ENCODE measurements at places on chromosomes 6 and 20. TPM values are rescaled to one million over a fixed set of nuclear protein-coding genes. Genes with fewer than 3 reads are reported as not detected.

- no peak for DNase-seq
Measured at GRCh38 chr6:11538819-11539468, 1.4 kb downstream of the TMEM170B start.

- DNase-seq = peak; percentile 47
Measured at GRCh38 chr20:14142171-14142570, 146.9 kb downstream of the MACROD2 start.

Gene NCOA7
- total RNA-seq = 1.9 TPM

- DNase-seq = no peak
Measured at GRCh38 chr20:48776306-48776705, 51.5 kb downstream of the PREX1 start.

- no peak for DNase-seq
Measured at GRCh38 chr6:75155631-75156030, 50.2 kb downstream of the COL12A1 start.

GRCh38 chr20:51516855-51517254 is 25.7 kb downstream of the NFATC2 start:
- DNase-seq = no peak

GRCh38 chr20:47862574-47863240 is 77.4 kb upstream of the SULF2 start:
- DNase-seq = no peak

GRCh38 chr6:145723646-145724045 is 11.7 kb downstream of the EPM2A start:
- DNase-seq = no peak

- no peak for DNase-seq
Measured at GRCh38 chr6:138440758-138441357, 36.8 kb downstream of the HEBP2 start.

Gene SH3BGRL2
- total RNA-seq = 40.8 TPM

GRCh38 chr6:161163466-161164181 is 110.2 kb downstream of the AGPAT4 start:
- DNase-seq = no peak

DNA sequence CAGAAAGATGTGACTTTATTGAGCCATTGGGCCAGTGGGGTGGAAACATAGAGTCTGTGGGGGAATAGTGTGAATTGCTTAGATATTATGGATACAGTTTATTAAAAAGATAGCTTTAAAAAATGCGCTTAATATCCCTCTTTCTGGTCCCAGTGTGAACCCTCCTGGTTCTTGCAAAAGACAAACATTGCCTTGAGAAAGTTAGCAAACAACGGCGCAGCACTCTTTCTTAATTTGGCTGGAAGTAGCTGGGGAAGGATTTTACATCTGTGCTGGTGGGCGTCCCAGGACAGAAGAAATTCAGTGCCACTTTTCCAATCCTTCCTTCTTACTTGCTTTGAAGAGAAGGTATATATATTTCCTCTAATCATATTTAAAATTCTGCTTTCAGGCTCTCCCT is 191.4 kb upstream of the ZFP64 start:
- no peak for DNase-seq

Gene PTGIS
- 15.3 TPM for total RNA-seq

- peak; percentile 67 for DNase-seq
Measured at GRCh38 chr6:98924647-98925046, 23.1 kb downstream of the FBXL4 start.

GRCh38 chr6:29661071-29661470 is 4.2 kb downstream of the MOG start:
- DNase-seq = no peak

DNA sequence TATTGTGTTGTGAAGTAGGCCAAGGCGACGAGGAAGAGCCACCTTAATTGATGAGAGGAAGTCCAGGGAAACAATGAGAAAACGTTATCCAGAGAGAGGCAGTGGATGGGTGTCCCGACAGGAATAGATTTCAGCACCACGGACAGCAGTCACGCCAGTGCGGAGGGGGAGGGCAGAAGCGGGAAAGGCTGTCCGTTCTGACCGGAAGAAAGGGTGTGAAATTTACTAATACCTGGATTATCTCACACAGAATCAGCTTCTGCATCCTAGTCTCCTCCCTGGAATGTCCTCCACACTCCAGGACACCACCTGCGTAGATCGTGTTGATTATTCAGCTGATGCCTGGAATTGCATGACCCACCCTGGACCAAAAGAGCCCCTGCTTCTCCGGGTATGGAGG is 7.4 kb upstream of the BPIFA3 start:
- DNase-seq = no peak

GRCh38 chr6:133187657-133188453 is 53.3 kb upstream of the EYA4 start:
- DNase-seq = no peak

Gene LRP11
- total RNA-seq = 18.8 TPM

DNA sequence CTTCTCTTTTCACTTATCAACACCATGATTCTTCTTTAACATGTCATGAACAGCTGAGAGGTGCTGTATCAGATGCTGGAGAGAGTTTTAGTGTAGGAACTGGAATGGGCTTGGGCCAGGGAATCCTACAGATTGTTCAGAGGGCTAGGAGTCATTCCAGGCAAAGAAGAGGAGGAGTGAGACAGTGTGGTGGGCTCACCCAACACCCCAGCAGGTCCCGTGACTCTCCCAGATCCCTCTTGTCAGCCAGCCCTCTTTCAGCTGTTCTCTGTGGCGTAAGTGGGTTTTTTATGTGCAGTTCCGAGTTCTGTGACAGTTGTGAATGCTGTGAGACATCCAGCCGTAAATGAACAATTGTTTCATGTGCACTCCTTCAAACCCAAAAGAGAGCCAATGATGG is 31.4 kb upstream of the CEP162 start:
- DNase-seq = no peak

DNA sequence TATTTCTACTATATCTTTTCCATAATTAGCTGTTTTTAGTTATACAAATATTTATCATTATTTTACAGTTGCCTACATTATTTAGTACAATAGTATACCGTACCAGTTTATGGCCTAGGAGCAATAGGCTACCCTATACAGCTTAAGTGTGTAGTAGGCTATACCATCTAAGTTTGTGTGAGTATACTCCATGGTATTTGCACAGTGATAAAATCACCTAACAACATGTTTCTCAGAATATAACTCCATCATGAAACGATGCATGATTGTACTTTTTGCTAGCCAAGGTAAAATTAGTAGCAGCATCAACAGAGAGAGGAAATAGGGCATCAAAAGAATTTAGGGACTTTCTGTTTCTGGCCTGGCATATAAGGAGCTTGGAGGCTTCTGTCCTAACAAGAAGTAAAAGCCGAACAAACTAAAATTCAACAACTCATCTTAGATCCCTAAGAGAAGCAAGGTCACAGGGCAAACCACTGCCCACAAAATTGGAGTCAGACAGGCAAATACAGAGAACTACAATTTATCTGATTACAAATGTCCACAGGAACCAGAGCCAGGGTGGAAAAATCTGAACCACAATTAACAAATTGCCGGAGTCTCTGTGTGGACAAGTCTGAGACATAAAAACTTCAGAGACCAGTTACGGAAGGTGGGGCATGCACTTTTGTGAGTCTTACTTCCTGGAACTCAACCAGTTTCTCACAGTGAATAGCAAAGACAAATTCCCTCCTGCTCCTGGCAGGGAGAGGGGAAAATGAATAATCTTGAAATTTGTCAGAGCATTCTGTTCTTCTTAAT is 671.4 kb downstream of the RFPL4B start:
- DNase-seq = no peak

DNA sequence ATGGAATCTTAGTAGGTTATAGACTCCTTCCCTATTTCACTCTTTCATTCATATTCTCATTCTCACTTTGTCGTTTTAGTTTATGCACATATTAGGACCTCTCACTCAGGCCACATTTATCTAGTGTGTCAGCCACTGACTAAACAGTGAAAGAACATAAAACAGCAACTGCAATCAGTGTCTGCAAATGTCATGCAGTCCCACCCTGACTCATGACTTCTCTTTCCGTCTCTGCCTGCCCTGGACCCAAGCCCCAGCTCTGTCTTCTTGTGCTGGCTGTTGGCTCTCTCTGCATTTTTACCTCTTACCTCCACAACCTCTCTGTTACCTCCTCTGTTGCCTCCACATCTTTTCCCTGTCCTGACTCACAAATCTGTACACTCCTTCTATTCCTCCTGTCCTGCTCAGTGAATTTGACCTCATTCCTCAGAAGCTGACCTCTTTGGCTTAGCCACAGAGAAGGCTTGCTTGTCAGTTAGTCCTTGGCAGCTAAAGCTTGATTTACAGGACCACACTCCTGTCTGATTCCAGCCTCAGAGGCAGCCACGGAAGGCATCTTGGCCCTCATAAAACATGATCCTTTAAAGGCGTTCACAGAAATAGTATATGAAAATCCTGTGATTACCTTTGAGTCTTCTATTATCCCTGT is 247.6 kb downstream of the PKHD1 start:
- no peak for DNase-seq

DNA sequence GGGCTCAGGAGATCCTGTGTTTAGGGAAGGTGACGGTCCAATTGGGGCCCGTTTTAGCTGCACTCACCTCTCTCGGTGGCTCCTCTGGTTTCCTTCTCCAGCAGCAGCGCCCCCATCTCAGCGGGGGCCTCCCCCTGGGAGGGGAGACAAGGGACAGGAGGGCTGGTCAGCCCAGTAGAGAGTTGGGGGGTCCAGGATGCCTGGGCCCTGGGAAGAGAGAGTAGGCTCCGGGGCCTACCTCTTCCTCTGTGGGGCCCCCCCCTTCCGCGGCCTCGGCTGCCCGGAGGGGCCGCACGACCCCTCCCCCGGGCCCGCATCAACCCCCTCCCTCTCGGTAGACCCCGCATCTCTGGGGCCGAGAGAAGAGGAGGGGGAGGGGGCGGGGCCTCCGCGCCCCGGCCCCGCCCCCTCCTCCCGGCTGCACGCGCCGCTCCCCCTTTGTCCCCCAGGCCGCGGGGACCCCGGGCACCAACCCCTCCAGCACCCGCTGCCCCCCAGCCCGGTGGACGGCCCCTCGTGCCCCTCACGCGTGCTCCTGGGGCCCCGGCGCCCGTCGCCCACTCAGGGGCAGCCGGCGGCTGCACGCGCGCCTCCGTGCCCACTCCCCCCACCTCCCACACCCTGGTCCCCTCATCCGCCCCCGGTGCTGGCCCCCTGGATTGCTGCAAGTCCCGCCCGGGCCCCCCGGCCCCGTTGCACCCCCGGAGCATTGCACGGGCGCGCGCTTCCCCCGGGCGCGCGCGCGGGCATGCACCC is 464 bp downstream of the EHMT2 start:
- no peak for DNase-seq

Gene MAP3K5
- total RNA-seq = not detected

DNA sequence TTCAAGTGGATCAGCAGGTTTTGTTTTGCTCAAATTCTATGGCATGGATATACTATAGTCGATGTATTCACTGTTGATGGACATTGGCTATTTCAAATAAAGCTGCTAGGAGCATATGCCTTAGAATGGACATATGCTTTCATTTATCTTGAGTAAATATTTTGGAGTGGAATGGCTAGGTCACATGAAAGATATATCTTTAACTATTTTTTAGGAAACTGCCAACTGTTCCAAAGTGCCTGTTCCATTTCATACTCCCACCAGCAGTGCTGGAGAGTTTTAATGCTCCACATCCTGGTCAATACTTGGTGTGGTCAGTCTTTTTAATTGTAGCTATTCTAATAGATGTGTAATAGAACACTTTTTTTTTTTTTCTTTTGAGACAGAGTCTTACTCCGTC is 81.1 kb upstream of the PIM1 start:
- DNase-seq = no peak

- no peak for DNase-seq
Measured at GRCh38 chr20:55211481-55211880, 736.1 kb downstream of the DOK5 start.

DNA sequence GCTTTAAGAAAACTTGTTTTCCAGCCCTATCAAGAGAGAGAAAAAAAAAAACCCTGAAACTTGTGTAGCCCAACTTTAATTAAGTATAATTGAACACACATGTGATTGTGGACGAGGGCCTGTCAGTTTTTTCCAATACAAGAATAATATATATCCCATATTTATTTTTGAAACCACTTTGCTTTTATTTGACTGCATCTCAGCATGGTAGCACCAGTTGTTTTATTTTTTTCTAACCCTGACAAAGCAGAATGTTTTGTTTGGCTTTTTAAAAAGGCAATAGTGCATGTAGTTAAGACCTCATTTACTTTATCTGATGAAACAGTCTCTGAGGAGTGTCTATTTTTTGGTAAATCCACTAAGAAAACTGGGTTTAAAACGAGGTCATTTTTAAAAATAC is 257.7 kb downstream of the CDKAL1 start:
- no peak for DNase-seq

Gene RAET1L
- not detected for total RNA-seq

GRCh38 chr6:143325379-143326140 is 124.9 kb downstream of the ADAT2 start:
- no peak for DNase-seq

DNA sequence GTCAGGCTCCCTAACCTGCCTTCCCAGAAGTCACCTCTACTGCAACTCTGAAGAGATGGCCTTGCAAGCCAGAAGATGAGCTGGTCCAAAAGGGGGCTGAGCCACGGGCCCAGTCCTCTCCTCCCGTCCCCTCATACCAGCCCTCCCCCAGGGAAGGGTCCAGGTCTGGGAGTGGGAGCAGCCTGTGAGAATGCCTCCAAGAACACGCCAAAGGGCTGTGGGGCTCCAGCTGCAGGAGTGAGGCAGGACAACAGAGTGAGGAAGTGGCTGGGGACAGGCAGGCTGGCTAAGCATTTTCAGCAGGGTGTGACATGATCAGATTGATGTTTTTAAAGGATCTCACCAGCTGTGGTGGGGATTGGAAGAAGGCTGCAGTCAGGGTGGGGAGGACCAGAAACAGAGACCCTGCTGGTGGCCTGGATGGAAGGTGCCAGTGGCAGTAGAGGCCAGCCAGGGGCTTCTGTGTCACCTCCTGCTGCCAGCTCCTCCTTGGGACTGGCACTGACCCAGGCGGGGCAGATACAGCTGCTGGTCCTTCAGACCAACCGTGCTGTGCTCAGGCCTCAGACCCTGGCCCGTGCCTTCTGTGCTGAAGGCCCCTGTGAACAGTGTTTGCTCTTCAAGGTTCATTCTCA is 257.6 kb downstream of the NRN1 start:
- no peak for DNase-seq

GRCh38 chr6:167745670-167746389 is 80.9 kb upstream of the AFDN start:
- DNase-seq = no peak

- no peak for DNase-seq
Measured at GRCh38 chr6:151068761-151069312, 170.9 kb upstream of the AKAP12 start.

GRCh38 chr6:170462366-170463020 is 90.6 kb downstream of the PSMB1 start:
- no peak for DNase-seq

- DNase-seq = peak; percentile 76
Measured at GRCh38 chr6:56772737-56773184, 130.1 kb upstream of the DST start.

Gene CALHM6
- 0.74 TPM for total RNA-seq
